ENCODE measurements at places on chromosomes 11 and 22.

DNA sequence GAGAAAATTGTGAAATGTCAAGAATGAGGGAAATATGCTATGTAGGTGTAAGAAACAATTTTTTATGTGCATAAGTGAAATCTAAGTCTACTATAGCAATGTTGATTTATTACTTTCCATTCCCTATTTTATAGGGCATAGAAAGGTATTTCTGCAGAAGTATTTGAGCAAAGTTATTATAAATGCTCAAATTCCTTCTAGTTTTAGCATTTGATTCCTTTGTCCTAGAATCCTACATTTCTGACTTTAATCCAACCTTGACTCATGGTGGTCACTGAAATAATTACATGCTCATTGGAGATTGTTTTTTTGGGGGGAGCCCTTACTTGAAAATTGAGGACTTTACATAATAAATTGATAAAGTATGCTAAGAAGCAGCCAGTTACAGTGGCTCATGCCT is 716.6 kb upstream of the LUZP2 start:
- no peak for DNase-seq

- DNase-seq: no peak
Observed at GRCh38 chr11:111836721-111837120, 34.7 kb downstream of the ALG9 start.

GRCh38 chr11:61967924-61968757 is 707 bp upstream of the FTH1 start:
- peak; percentile 62 for DNase-seq

- DNase-seq: no peak
Observed at GRCh38 chr11:77512092-77512491, 38.2 kb upstream of the PAK1 start.

DNA sequence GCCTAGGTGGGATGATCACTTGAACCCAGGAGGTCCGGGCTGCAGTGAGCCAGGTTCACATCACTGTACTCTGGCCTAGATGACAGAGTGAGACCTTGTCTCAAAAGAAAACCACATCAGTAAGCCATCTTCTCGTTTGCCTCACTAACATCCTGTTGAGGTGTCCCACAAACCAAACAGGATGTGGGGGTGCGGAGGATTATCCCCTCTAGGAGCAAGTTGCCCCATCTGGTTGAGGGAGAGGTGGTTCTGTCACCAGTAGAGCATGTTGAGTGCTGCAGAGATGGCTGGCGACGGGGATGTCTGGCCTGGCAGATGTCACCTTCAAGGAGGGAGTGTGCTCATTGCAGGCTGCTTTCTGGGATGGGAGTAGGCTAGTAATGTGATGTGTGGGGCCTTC is 72.4 kb downstream of the ZNRF3 start:
- DNase-seq: no peak

DNA sequence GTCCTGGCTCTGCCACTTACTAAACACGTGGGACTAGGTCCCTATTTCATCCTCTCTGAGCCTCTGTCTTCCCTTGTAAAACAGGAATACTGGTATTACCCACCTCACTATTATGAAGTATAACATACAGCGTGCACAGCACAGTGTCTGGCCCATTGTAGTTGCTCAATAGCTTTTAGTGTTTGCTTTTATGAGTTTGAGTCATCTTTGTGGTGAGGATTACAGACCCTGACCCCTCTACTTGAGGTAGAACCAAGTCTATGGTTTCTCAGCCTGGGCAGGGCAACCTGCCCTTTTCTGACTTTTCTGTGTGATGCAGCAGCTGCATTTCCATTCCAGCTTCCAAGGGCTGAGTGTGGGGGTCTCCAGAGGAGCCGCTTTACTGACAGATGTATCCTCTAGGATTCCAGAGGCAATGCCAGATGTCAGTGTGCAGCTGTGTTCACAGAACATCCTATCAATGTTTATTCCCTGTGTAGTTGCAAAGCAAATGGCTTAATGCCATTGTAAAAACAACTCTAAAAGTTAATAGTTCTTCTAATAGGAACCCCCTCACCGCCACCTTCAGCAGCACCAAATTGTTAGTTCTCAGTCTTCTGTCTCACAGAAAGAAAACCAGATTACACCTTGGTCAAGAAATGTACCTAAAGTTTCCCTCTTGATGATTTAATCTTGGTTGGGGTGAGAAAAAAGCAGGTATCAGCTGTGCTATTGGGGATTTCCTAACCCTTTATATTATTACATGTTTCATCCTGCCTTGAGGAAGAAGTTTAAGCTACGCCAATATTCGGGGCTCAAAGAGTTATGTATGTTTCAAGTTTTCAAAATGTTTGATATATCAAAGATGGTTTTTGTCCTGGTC is 16.8 kb downstream of the PRR5L start:
- no peak for DNase-seq

- no peak for DNase-seq
Observed at GRCh38 chr22:28014211-28015045, 95.4 kb upstream of the PITPNB start.

- peak; percentile 42 for DNase-seq
Observed at GRCh38 chr11:3626250-3626960, 15.4 kb downstream of the ART5 start.

DNA sequence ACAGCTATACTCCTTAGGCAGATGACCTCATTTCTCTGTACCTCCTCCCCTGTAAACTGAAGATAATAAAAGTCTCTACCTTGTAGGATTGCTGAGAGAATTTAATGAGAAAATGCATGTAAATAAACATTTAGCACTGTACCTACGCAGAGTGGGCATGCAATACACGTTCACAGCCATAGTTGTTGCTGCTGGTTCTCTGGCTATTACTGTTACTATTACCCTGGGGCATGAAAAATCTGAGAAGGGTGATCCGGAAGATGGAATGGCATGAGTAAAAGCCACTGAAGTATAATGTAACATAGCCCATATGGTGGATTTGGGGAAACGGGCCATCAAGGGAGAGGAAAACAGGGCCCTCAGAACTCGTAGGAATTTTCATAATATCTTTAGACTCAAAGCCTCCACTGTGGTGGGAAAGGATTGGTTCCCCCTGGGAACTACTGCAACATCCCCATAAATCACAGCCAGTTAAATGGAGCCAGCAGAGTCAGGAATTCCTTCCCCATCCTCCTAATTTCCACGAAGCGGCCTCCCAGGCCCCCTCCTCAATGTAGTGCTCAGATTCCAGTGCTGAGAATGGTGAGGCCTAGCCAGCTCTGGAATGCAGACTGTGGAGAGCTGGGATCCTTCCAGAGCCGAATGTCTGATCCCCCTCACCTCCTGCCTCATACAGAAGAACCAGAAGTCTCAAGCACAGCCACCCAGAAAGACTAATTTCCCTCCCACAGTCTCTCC is 205.3 kb downstream of the MN1 start:
- peak; percentile 67 for DNase-seq

DNA sequence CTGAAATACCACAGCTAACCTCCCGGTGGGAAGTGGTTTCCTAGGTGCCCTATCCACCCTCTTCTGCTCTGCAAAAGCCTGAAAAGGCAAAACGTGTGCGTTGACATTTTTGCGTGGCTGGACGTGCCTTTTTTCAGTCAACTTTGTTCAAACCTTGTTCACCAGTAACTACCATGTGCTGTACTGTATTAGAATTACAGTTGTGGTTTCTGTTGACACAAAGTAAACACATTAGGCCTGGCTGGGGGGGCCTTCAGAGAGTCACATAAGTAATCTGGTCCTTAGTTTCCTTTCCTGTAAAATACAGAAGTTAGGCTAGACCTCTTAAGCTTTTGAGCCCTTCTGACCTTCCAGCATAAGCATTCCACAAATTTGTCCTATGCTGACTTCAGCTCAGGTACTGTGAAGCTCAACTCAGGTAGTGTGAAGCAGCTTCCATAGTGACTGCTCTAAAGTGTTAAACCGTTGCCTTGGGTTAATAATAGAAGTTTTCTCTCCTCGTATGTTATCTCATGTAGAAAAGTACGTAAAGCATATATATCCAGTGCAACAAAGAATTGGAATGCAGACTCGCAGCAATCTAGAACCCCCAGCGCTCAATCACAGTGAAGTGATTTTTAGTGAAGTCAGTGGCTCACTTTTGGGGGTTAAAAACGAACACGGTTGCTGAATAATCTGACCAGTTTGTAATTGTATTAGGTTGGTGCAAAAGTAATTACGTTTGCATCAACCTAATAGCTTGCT is 1.8 kb downstream of the EWSR1 start:
- peak; percentile 17 for DNase-seq

DNA sequence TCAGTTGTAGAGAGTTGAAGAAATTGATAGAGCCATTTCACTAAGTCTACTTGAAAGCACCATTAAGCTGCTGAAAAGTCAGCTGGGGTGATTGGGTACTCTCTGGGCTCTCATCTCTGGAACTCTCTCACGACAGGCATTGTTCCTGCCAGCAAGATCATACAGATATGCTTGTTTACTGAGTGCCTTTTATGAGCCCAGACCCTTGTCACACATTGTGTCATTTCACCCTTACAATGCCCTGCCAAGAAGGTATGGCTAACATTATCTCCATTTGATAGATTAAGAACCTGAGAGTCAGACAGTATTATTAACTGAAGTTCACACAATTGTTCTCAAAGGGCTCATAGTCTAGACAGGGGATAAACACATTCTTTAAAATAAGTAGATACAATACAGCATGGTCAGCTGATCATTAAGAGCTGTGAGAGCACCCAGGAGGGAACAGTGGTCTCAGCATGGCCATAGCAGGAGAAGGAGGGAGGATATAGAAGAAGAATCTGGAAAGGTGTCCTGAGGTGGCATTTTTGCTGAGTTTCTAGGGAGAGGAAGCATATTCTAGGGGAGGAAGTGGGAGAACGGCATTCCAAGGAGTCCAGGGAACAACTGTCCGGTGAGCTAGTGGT is 580.5 kb downstream of the INSC start:
- DNase-seq: no peak

GRCh38 chr22:44340271-44341239 is 27.8 kb upstream of the SHISAL1 start:
- DNase-seq: no peak

- DNase-seq: no peak
Observed at GRCh38 chr11:95304777-95305176, 73.8 kb upstream of the SESN3 start.

DNA sequence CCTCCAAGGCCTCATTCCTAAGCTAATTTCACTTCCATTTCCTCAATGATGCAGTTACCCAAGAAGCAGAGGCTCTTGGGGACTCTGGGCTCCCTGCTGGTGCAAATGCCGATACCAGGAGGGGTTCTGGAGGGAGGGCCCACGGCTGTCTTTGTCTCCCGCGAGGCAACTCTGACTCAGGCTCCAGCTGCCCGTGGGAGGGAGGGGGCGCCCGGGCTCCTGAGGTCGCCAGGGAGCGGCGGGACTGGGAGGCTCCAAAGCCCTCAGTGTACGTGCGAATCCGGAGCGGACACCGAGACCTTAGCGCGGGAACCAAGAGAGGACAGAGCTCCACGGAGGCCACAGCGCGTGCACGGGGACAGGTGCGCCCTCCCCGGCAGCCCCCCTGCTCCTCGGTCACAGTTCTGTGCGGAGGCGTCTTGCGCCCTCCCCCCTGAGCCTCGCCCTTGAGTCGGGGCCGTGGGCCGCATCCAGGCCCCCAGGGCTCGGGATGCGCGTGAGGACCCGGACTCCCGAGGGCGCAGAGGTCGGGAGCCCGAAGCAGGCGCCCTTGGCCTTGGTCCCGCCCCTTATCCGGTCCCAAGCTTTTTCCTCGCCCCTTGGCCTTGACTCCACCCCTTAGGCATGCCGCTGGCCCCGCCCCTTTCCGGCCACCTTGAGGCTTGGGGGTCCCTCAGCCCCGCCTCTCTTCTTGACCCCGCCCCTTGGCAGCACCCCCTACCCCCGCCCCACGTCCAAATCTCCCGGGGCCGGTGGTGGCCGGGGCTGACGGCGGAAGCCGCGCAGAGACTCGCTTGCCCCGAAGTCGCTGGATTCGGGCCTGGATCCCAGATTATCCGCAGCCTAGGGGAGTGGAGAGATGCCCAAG is 4.7 kb upstream of the SHISA8 start:
- DNase-seq: peak; percentile 35

- DNase-seq: no peak
Observed at GRCh38 chr11:69450857-69451220, 30.6 kb upstream of the LINC01488 start.

GRCh38 chr11:104870910-104871309 is 27.4 kb downstream of the CASP12 start:
- no peak for DNase-seq

DNA sequence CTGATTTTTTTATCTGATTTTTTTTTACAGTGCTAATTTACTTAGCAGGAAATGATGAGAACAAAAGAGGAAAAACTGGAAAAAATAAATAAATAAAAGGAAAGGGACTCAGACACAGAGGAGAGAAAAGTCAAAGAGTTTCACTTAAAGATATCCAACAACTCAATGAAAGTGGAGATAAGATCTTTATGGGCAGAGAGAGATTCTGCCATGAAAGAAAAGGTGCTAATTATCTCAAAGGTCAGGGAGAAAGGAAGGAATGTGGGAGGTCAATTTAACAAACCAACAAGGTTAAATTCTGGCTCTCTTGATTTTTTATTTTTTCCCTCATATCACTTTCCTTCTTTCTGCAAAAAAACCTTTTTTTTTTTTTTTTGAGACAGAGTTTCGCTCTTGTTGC is 86.0 kb downstream of the DENND5A start:
- no peak for DNase-seq

- DNase-seq: peak; percentile 86
Observed at GRCh38 chr11:112176077-112176476, 765 bp downstream of the BCO2 start.

GRCh38 chr11:17458268-17458667 is 18.4 kb downstream of the ABCC8 start:
- no peak for DNase-seq

- peak; percentile 67 for DNase-seq
Observed at GRCh38 chr11:12581923-12582322, 92.3 kb upstream of the TEAD1 start.

- no peak for DNase-seq
Observed at GRCh38 chr11:75023446-75024067, 34.8 kb downstream of the NEU3 start.

DNA sequence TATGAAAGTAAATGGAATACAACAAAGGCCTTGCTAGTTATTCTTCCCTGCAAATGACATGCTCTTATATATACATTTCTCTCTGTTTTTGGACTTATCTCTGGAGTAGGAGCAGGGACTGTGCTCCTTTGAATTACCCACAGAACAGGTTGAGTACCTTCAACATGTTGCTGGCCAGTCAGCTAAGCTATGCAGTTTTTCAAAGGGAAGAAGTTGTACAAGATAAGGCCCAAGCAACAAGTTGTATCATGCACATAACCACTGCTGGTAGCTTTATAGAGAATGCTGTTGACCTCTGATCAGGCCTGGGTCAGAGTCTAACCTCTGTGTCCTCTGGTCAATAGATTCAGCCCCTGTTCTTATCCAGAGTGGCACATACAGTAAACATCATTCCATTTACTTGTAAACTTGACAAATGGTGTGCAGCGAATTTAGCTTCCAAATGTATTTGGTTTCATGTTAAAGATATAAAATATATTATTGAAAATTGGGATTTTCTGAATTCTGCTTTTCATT is 99.6 kb downstream of the C11orf87 start:
- DNase-seq: peak; percentile 37

DNA sequence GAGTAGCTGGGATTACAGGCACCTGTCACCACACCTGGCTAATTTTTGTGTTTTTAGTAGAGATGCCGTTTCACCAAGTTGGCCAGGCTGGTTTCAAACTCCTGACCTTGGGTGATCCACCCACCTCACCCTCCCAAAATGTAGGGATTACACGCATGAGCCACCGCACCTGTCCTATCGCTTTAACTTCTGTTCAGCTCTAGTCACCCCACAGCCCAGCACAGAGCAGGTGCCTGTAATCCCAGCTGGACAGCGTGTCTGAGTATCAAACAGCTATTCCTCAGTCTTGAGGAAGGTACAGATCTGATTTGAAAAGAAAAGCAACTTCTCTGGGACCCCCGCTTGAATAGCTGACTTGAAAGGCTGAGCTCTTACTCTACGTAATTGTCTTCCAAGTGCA is 149.1 kb downstream of the CTTN start:
- DNase-seq: no peak
